COLO829 (cell line): ENCODE measurements at places on chromosomes 3 and 15.

DNA sequence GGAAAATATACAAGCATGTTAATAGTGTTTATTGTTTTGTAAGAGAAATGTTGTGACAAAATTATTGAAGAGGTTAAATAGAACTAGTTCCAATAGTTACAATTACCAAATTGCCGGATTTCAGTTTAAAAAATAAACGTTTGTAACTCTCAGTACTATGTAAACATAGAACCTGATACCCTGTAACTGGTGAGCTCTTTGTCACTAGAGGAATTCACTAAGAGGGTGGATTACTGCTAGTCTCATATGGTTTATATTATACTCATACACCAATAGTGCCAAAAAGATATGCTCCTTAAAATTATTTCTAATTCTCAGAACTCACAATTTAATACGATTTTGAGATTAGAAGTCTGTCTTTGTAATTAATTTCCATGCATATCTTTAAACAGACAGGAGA is 7.6 kb upstream of the GMNC start:
- DNase-seq: no peak

DNA sequence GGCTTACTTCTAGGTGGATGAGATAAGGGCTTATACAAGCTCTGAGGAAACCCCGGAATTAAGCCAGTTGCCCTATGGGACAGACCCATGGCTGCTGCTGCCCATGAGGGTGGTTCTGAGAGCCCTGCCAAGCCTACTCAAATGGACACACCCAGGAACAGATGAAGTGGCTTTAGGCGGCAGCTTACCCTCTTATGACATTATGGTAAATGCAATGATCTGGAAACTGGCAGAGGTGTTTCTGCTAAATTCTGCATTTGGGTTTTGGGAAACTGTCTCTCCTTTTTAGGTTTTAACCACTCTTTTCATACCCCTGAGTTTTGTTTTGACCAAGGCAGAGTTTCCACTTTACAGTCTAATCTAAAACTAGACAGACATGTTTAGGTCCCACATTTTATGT is 9.0 kb upstream of the ZBED2 start:
- no peak for DNase-seq

DNA sequence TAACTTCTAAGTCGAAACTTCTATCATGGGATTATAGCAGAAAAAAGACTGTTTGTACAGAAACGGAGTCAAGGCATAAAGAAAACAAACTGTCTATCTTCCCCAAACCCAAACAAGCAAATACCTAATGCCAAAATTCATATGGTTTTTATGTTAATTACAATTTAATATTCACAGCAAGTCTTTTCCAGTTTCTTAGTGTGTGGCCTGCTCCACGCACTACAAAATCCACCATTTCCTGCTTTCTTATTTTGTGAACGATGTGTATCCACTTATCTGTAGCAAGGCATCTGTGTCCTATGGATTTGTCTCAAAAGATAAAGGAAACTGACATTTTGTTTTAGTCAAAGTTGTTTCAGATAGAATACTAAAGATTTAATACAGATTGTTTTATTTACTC is 588.0 kb upstream of the CCDC54 start:
- no peak for DNase-seq

DNA sequence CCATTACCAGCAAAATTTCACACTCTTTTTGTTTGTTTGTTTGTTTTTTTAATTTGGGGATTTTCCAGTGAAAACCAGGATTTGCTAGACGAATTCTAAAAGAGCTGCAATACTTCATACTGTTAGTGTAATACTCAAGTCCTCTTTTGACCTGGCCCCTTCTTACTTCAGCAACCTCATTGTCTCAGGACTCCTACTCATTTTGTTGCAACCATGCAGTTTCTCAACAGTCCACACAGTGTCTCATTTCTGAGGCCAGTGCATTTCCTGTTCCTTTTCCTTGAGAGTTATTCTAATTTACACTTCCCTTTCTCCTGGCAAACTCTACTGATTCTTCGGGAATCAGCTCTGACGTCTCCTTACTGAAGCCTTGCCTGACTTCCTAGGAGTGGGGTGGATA is 35.6 kb downstream of the NSUN3 start:
- DNase-seq: peak; percentile 13

DNA sequence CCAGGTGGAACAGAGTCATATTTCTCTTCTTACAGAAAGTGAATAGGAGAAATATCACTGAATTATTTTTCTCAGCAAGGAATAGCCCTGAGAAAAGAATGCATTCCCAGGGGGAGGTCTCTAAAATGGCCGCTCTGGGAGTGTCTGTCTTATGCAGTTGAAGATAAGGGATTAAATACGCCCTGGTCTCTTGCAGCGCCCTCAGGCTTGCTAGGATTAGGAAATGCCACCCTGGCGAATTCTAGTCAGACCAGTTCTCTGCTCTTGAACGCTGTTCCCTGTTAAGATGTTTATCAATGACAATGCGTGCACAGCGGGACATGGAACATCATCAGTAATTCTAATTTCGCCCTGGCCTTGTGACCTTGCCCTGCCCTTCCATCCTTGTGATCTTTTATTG is 949.0 kb upstream of the SEMA6D start:
- no peak for DNase-seq

DNA sequence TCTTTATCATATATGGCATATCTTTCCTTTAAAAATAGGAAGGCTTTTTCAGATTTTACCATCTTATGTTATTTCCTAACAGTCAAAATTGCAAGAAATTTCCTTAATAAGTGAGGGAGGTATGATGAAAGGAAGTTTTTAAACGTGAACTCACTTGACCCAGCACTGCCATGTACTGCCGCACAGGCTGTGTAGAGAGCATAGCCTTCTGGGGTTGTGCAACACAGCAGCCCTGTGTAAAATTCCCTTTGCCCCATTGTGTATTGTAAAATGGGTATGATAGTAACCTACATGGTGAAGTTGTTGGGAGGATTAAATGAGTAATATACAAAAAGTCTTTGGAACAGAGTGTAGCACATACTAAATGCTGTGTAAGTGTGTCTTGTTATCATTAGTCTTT is 78.6 kb downstream of the PEX5L start:
- no peak for DNase-seq

DNA sequence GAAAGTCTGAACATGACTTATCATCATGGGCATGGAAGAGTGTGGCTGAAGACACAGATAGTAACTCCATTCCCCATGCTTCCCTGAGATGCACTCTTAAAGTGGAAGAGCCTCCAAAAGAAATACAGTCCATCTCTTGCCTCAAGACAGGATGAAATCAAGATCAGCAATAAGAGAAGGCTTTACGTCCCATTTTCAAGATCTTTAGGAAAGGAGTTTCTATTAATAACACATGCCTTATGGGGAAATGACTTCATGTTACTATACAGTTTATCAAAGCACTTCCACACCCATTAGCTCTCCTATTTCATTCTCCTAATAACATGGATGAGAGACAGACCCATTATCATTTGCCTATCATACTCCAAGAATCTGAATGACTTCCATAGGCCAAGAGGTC is 6.1 kb upstream of the KBTBD12 start:
- DNase-seq: no peak

DNA sequence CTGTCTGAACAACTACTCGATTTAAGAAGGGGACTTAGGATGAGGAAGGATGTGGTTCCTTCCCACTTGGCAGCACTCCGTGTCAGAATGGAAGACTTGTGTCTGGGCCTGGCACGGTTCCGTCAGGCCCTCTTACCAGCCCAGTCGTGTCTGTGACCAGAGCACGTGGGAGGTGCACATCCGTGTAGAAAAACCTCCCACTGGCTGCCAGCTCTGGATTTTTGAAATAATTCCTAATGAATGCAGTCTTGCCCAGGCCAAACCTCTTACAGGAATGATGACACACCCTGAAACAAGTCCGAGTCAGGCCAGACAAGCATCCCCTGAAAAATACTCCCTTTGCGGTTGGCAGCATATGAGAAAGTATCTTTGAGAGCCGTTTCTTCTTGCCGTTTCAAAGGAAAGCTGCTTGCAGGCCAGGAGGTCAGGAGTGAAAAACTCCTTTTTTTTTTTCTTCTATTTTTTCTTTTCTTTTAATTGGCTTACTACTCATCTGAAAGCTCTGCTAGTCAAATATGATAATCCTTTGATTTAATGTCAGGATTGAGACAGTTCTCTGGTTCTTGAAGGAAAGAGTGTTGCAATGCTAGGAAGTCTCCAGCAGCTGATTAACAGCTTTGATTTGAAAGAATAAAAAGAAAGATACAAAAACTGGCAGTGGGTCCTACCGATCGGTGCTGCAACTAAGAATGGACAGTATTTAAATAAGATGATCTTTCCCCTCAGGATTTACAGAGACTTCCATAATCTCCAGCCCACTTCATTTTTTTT is 19.8 kb downstream of the IL1RAP start:
- peak; percentile 91 for DNase-seq

DNA sequence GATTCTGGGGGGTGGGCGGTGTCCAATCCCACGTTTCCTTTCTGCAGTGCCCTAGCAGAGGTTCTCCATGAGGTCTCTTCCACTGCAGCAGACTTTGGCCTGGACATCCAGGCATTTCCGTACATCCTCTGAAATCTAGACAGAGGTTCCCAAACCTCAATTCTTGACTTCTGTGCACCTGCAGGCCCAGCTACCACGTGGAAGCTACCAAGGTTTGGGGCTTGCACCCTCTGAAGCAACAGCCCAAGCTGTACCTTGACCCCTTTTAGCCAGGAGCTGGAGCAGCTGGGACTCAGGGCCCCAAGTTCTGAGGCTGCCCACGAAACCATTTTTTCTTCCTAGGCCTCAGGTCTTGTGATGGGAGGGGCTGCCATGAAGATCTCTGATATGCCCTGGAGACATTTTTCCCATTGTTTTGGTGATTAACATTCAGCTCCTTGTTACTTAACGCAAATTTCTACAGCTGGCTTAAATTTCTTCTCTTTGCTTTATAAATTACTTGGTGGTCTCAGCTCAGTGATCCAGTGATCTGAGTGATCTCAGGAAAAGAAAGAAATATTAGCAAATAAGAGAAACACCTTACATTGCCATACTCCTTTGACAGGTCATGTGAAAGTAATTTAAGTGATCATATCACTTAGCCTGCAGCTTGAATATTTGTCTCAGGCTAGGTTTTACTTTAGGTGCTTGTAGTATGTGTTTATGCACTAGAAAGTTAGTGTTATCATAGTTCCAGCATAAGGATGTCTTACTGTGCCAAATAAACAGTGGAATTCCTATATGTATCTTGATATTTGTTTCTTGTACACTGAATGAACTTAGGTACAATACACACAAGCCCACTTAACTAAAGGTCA is 3.0 kb downstream of the SNAP23 start:
- no peak for DNase-seq

GRCh38 chr15:40793216-40793989 is 13.5 kb upstream of the ZFYVE19 start:
- DNase-seq: no peak

DNA sequence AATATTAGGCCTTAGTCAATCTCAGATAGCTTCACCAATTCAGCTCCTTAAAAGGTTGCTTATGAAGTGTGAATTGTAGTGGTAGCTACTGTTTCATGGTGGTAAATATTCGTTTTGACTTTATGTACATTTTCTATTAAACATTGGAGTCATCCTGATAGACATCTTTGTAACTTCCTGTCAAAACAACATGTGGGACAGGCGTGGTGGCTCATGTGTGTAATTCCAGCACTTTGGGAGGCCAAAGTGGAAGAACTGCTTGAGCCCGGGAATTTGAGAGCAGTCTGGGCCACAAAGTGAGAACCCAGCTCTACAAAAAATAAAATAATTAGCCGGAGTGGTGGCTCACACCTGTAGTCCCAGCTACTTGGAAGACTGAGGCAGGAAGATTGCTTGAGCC is 2.0 kb upstream of the TRIM59 start:
- DNase-seq: no peak

DNA sequence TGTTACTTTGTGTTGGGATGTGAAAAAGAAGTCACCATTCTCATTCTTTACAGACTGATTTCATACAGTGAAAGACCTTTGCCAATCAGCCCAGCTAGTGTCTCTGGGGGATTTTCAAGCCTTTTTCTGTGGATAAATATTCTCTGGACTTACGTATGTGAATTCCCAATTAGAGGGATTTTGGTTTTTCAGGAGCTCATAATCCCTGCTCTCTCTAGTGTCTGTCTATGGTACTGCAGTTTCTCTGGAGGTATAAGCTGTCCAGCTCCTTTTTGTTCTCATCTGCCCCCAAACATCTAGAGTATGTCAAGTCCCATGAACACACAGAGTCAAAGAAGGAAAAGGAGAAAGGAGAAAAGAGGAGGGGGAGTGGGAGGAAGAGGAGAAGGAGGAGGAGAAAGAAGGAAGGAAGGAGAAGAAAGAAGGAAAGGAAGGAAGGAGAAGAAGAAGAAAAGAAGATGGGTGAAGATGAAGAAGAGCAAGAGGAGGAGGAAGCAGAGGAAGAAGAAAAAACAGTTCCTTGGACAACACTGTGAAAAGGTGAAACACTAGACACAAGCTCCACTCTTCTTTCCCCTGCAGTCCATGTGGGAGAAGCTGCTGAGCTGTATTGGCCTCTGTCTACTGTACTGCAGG is 218.6 kb downstream of the GREM1 start:
- no peak for DNase-seq

GRCh38 chr15:28953573-28954195 is 67.9 kb downstream of the APBA2 start:
- DNase-seq: no peak

DNA sequence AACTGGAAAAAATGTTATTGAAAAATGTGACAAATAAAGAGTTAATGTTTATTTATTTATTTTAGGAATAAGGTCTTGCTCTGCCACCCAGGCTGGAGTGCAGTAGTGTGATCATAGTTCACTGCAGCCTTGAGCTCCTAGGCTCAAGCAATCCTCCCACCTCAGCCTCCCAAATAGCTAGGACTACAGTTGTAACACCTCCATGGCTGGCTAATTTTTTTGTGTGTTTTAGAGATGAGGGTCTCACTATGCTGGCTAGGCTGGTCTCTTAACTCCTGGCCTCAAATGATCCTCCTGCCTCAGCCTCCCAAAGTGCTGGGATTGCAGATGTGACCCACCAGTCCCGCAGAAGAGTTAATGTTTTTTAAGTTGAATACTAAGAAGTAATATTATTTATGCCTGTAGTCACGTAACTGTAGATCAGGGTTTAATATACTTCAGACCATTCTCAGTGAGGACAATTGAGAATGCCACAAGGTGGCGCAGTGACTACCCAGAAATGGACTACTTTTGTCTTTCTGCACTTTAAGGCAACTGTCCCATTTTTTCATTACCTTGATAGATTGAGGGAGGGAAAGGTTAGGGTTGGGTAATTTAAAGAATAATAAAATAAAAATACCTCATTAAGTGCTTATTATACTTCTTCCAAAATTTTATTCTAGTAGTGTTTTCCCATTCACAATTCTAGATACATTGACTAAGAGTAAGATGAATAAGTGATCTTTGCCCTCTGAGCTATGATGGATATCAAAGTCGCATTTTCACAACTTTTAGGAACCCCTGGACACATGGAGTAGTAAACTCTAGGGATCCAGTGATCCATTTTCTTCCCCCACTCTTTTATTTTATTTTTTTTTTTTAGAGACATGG is 6.0 kb downstream of the MUC13 start:
- DNase-seq: peak; percentile 57

GRCh38 chr15:32685576-32685975 is 32.2 kb upstream of the GREM1 start:
- DNase-seq: no peak

- peak; percentile 16 for DNase-seq
Measured at GRCh38 chr3:23183731-23184130, 19.4 kb upstream of the UBE2E2 start.
